ENCODE measurements at places on chromosomes 2 and 18.

GRCh38 chr2:231648579-231649174 lies 56.0 kb downstream of the TEX44 start:
- DNase-seq, result peak; percentile 70

- DNase-seq, result no peak
These were observed 1598.9 kb upstream of the PIK3C3 start for GRCh38 chr18:40356168-40356567.

- no peak for DNase-seq
These were observed 27.2 kb downstream of the TWIST2 start for GRCh38 chr2:238875101-238875470.

DNA sequence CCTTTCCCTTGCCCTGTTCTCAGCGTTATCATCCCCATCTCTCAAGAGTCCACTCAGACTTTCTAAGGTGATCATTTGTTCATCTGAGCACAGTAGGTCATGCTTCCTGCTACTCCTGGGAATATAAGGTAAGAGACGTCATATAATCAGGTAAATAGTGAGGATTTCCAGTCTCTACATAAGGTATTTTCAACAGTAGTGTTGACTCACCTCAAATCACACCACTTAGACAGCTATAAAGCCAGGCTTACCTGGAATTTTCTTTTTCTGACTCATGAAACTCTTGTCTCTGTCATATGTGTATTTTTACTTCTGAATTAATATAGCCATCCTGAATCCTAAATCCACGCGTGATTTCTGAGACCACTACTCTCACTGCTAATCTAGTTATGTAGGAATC lies 443.2 kb downstream of the ARHGAP15 start:
- DNase-seq, result no peak

DNA sequence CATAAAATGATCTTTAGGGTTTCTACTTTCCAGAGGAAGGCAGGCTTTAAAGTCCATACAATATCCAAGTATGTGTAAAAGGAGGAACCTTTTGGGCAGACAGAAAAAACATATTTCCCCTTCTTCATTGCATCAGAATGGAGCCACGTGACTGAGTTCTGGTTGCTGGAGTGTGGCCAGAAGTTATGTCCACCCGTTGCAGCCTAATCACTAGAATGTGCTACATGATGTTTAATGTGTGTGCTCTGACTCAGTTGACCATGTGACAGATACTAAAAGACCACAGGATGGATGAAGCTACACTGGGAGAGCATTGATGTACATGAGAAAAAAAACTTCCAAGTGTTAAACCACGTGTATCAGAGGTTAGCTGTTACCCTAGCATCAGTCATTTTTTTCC lies 460.9 kb downstream of the RIT2 start:
- no peak for DNase-seq

DNA sequence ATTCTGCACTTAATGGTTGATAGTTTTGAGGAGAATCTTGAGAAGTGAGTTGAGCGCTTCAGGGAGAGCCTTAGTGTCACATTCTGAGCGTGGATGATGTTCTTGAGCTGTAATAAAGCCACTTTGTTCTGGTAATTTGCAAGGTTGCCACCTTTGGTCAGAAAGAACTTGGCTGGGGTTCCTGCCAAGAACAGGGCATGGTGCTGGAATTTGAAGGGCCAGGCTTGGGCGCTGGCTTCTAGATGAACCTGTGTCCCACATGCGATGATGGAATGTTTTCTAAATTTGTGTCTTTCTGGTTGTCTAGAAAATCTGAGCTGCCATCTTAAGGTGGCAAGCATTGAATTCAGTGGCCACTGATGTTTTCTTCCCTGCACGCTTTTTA lies 124.1 kb upstream of the EML6 start:
- no peak for DNase-seq

DNA sequence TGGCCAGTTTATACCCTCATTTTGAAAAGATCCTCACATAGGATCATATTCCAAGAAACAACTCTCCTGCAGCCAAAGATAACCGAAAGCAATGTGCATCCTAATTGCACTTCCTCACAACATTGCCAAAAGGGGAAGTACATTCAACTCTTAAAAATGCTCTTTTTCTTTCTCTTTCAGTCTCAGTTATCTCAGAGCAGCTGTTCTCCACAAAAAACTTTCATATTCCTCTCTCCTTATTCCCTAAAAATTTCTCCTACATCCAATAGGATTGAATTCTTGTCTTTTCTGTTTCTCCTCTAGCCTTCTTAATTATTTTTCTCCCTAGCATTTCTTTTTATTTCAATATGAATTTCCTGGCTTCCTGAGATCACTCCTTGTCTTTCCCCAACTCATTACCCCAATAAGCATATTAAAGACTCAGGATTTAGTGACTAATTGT lies 7.4 kb upstream of the VRK2 start:
- DNase-seq, result no peak

DNA sequence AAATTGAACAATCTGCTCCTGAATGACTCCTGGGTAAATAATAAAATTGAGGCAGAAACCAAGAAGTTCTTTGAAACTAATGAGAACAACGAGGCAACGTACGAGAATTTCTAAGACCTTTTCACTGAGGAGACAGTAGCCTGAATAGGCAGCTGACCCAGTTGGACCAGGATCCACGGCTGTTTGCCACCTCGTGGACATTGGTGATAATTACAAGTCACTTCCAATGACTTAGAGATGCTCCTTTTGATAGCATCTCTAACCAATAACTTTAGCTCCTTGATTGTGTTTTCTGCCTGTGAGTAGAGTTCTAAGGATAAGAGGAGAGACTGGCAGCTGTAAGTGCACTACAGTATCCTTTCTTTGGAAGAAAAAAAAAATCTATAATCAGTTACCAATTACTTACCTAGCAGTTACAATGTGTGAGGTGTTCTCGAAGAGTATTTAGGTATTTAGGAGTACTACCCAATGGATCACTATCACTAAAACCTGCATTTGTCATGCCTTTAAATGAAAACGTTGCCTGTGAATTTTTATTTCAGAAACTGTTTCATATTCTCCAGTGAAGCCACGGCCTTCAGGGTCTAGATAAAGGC lies 31.3 kb upstream of the CNTNAP5 start:
- DNase-seq, result peak; percentile 20

GRCh38 chr2:196234672-196235071 lies 63.3 kb upstream of the STK17B start:
- DNase-seq, result no peak

DNA sequence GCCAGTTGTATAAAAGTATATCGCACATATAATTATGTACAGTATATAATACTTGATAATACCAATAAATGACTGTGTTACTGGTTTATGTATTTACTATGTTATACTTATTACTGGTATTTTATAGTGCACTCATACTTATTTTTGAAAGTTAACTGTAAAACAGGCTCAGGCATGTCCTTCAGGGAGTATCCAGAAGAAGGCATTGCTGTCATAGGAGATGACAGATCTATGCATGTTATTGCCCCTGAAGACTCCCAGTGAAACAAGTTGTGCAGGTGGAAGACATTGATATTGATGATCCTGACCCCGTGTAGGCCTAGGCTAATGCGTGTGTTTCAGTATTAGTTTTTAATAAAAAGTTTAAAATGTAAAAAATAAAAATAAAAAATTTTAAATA lies 20.3 kb upstream of the ASXL3 start:
- no peak for DNase-seq

GRCh38 chr2:37507051-37507410 lies 162.6 kb downstream of the QPCT start:
- DNase-seq, result no peak

DNA sequence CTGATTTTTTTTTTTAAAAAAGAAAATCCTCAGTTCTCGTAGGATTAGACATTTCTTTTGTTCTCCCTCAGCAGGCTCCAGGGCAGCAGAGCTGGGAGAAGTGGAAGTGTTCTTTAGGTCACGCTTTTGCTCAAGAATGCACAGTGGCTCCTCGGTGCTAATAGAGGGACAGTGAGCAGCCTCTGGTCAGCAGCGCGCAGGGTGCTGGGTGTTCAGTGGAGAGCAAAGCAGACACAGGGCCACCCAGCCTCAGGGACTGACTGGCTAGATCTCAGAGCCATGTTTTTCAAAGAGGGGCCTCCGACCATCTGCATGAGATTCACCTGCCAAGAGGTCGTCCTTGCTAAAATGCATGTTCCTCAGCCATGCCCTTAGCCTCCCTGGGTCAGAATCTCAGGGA lies 218.8 kb downstream of the HAUS1 start:
- no peak for DNase-seq

DNA sequence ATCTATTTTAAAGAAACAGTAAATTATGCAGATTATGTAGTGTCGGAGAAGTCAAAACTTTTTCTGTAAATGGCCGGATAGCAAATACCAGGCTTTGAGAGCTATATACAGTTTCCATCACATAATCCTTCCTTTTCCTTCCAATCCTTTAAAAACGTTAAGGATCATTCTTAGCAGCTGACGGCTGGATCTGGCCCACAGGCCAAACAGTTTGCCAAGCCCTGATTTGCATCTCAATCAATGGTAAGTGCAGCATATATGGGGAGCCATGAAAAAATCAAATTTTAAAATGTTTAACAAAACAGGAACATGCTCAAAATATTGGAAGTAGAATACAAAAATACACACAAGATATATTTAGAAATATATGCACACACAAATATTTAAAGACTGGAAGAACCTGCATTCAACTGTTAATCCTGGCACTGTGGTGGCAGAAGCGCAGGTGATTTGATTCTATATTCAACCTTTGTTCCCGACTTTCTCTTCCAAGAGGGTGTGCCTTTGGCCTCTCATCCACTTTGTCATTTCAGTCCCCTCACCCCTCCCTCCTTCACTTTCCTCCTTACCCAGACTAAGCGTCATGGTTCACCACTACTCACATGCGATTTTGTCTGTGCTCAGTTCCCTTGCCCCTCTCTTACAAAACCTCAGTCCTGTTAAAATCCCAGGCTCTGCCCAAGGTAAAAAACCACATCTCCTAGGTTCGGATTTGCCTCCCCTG lies 27.3 kb downstream of the NDUFA10 start:
- DNase-seq, result no peak

DNA sequence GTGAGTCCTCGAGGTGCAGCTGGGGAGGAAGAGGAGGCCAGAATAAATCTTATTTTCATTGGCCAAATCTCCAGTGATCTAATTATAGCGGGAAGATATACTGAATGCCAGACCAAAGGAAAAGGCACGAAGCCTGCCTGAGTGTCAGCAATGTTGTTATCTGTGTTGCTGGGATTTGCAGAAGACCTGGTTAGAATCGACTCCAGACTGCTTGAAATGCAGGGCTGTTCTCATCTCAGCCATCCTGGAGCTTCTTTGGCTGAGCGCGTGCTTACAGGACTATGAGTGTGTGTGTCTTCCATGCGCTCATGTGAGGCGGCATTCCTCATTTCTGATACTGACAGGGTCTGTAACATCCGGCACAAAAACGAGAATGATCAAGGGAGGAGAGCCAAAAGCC lies 81.2 kb downstream of the TSN start:
- DNase-seq, result no peak

- no peak for DNase-seq
These were observed 150.3 kb upstream of the ST6GAL2 start for GRCh38 chr2:107036293-107036692.

All from head of caudate nucleus (tissue), 42 donors.